Uterus (tissue), 4 donors: ENCODE measurements at places on chromosomes 16 and 17. TPM values are rescaled to one million over a fixed set of nuclear protein-coding genes. Genes with fewer than 3 reads are reported as not detected.

DNA sequence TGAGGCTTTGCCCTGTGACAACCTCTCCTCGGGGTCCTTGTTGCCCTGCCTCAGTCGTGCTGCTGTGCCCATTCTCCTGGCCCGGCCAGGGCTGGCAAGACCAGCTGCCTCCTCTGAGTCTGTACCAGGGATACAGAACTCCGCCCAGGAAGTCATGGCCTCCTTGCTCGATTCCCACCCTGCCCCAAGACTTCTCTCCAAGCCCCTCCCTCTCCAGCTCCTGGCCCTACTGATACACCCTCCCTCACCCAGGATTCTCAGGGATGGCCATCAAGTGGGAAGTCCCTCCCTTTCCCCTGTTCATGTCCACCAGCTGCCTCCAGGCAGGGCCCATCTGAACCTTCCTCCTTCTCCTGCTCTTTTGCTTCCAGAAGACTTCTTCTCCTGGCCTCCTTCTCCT, 11.2 kb upstream of the TMEM208 start:
- no peak overlapping the region for H3K27ac ChIP-seq
- no peaks in the 10 kb centered on the region for H3K4me1 ChIP-seq
- no peaks in the 10 kb centered on the region for H3K36me3 ChIP-seq
- H3K4me3 ChIP-seq = no peak overlapping the region
- DNase-seq = no peak

DNA sequence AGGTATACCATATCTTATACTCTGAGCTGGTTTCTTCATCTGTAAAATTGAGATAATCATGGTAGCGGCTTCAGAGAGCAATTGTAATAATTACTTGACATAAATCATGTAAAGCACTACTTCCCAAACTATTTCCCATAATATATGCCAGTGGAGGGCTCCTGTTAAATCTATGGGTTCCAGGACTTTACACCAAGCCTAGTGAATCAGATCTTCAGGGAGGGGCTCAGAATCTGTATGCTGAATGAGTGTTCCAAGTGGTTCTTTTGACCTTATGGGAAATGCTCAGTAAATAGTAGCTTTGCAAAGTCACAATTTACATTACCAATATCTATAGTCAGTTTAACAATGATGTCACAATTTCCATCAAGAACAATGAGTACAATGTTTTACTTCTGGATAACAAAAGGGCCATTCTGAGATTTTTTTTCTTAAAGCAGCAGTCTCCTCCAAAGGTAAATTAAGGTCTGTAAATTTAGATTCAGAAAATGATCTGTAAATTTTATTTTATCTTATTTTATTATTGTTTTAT, 50.9 kb upstream of the NLK start:
- no peaks in the 10 kb centered on the region for H3K4me1 ChIP-seq
- no peaks in the 10 kb centered on the region for H3K27me3 ChIP-seq
- H3K27ac ChIP-seq = no peak overlapping the region
- DNase-seq = no peak
- no peaks in the 10 kb centered on the region for H3K36me3 ChIP-seq

DNA sequence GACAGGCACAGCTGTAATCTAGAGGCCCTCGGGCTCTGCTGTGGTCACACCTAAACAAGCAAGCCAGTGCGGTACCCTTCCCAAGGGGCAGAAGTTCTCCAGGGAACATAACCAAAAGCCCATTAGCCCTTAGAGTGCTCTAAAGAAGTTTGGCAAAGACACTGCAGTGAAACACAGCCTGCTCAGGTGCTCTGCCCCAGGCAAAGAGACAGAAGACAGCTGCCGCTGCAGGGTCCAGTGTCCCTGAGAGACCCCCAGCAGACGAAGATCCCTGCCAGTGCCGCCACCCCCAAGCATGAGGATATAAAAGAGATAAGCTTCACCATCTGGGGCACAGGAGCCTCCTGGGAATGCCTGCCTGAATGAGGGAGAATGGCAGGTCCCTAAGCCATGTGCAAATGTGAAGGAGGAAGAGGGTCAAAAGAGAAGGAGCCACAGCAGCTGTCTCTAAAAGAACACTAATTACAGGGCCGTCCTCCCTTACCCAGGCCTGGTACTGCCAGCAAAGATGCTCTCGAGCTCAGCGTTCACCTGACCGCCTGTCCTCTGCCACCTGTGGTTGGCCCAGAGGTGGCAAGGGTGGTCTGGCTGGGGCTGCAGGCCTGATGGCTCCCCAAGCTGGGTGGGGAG, 29.7 kb downstream of the CUEDC1 start:
- H3K4me1 ChIP-seq = peaks cover 24% of the 10 kb centered on the region
- no peaks in the 10 kb centered on the region for H3K27me3 ChIP-seq
- DNase-seq = no peak

GRCh38 chr17:80605326-80606066, 60.9 kb downstream of the RPTOR start:
- no peaks in the 10 kb centered on the region for H3K27me3 ChIP-seq
- H3K4me1 ChIP-seq = no peaks in the 10 kb centered on the region
- no peak overlapping the region for H3K27ac ChIP-seq
- H3K36me3 ChIP-seq = no peaks in the 10 kb centered on the region
- no peak for DNase-seq
- no peak overlapping the region for H3K4me3 ChIP-seq

DNA sequence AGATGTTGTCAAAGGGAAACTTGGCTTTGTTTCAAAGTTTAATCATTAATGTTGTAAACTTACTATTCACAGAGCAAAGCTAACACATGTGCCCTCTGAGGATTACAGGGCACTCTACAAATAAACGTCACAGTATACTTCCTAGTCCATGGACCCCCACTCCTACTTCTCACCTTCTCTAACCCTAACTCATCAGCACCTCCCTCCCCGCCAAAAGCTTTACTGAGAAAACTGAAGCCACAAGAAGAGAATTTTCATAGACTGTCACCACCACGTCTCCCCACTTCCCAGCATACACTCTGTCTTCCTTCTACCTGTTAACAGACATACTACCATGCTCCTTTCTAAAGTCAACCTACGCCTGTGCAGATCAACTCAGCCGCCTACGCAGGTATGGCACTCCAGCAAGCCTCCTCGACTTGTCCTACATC, 29.0 kb downstream of the HELZ start:
- H3K4me1 ChIP-seq = no peaks in the 10 kb centered on the region
- no peak overlapping the region for H3K27ac ChIP-seq
- no peaks in the 10 kb centered on the region for H3K36me3 ChIP-seq
- DNase-seq = no peak
- no peak overlapping the region for H3K4me3 ChIP-seq

GRCh38 chr17:37791447-37792399, 46.9 kb upstream of the HNF1B start:
- no peaks in the 10 kb centered on the region for H3K36me3 ChIP-seq
- H3K27me3 ChIP-seq = no peaks in the 10 kb centered on the region
- no peaks in the 10 kb centered on the region for H3K4me1 ChIP-seq
- H3K27ac ChIP-seq = no peak overlapping the region

- H3K4me1 ChIP-seq = peaks cover 11% of the 10 kb centered on the region
- H3K36me3 ChIP-seq = no peaks in the 10 kb centered on the region
- H3K27ac ChIP-seq = peak within 1 kb of the TSS; percentile 72
- H3K4me3 ChIP-seq = peak within 1 kb of the TSS; percentile 41
- H3K27me3 ChIP-seq = no peaks in the 10 kb centered on the region
These were observed at the start of gene MRPL28 for GRCh38 chr16:370443-370842. Gene MRPL28, minus strand, starts transcription at chr16:370538. Its CDS starts 320 bp downstream, at chr16:370218.

DNA sequence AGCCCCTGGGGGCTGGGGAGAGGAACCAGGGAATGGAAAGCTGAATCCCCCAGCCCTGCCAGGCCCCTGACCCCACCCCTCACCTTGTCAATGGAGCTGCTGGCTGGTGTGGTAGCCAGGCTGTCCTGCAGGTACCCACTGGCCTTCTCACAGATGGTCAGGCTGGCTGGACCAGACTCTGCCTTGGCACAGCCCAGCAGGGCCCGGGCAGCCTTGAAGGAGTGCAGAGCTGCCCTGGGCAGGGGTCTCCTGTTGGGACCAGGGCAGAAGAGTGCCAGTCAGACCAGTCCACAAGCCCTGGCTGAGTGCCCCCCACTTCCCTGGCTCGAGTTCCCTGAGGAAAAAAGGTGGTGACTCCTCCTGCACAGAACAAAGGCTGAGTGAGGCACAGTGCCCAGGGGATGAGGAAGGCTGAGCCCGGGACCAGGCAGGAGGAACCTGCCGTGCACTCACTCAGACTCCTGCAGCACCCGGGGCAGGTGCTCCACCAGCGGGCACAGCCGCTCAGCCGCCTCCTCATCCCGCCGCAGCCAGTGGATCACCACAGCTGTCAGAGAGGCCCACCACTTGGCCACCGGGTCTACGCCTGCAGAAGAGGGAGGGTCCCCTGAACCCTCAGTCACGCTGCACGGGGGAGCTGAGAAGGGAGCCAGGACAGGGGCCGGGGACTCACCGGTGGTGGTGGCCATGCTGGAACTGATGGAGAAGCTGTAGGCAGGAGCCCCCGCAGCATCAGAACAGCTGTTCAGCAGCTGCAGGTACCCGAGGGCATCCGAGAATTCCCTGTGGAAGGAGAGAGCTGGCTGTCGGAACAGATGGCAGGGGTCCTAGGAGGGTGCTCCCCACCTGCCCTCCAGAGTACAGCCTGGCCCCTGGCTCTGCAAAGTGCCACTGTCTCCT, 22.4 kb downstream of the SREBF1 start:
- H3K27me3 ChIP-seq = no peaks in the 10 kb centered on the region
- H3K36me3 ChIP-seq = no peaks in the 10 kb centered on the region
- peaks cover 6% of the 10 kb centered on the region for H3K4me1 ChIP-seq

DNA sequence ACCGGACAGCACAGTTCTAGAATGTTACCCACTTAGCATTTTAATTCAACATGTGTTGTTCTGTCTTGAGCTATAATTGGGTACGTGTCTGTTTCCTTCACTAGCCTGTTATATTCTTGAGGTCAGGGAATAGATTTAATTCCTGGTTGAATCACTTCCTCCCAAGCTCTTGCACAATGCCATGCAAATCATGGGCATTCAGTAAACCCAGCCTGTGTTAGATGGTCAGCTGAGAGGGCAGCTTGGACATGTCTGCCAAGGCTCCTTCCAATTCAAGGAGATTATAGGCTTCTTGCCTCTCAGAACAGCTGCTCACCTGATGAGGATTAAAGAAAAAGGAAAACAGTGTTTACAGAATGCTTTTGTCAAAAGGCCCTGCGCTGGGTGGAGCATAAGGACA, 12.6 kb downstream of the C1QTNF1 start:
- H3K4me3 ChIP-seq = no peak overlapping the region
- H3K4me1 ChIP-seq = no peaks in the 10 kb centered on the region
- no peaks in the 10 kb centered on the region for H3K36me3 ChIP-seq

DNA sequence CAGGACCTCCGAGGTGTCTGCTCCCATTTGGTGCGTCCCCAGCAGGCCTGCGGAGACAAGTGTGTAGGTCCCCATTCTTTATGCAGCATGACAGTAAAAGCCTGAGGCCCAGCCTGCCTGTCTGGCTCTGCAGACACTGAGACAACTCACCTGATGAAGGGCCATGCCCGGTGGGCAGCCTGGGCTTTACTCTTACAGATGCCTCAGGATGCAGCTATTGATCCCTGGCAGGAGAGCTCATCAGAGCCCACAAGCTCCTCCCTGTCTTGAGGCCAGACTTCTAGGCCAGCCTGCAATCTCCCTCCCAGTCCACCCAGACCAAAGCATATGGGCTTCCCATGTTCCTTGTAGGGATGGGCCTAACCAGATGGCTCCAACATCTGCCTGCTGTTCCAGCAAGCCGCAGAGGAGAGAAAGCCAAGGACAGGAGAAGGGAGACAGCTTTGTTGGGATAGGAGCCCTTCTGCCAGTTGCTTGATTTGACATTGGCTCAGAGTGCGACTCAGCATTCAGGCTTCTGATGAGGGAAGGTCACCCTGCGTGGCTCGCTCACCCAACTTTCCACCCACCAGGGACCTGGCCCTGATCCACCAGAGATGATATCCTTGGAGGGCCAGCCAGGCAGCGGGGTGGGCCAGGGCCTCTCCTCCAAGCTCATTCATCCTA, 87.5 kb downstream of the SOCS1 start:
- DNase-seq = no peak
- no peaks in the 10 kb centered on the region for H3K36me3 ChIP-seq
- H3K27me3 ChIP-seq = no peaks in the 10 kb centered on the region
- H3K27ac ChIP-seq = no peak overlapping the region
- H3K4me3 ChIP-seq = no peak overlapping the region

DNA sequence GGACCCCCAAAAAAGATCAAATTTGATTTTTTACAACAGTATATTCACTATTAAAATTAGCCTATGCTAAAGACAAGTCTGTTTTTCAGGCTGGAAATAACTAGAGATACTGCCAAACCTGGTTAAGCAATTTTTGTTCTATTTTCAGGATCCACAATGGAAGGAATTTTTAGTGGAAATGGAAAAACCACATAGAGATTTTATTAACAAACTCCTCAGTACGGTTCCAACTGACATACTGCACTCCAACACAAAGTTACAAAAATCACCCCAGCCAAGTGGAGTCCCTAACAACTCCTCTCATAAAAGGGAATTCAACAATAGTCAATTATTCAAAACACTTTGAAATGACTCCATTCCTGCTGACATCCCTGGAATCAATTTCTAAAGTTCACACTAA, 101.6 kb upstream of the TOB1 start:
- H3K27ac ChIP-seq = peak overlapping the region; percentile 63
- H3K4me3 ChIP-seq = no peak overlapping the region
- no peaks in the 10 kb centered on the region for H3K36me3 ChIP-seq
- no peak for DNase-seq
- H3K27me3 ChIP-seq = no peaks in the 10 kb centered on the region
- no peaks in the 10 kb centered on the region for H3K4me1 ChIP-seq

GRCh38 chr17:75548813-75549212, 23.3 kb downstream of the LLGL2 start:
- DNase-seq = no peak
- no peak overlapping the region for H3K27ac ChIP-seq
- no peaks in the 10 kb centered on the region for H3K27me3 ChIP-seq

GRCh38 chr16:89202422-89203215, 2.3 kb upstream of the SLC22A31 start:
- peaks cover 13% of the 10 kb centered on the region for H3K27me3 ChIP-seq
- DNase-seq = no peak
- H3K27ac ChIP-seq = no peak overlapping the region
- H3K4me1 ChIP-seq = peaks cover 16% of the 10 kb centered on the region

GRCh38 chr16:8804313-8804712, 6.7 kb downstream of the PMM2 start:
- H3K36me3 ChIP-seq = no peaks in the 10 kb centered on the region
- peaks cover 4% of the 10 kb centered on the region for H3K4me1 ChIP-seq
- H3K27ac ChIP-seq = no peak overlapping the region
- no peak for DNase-seq
- no peaks in the 10 kb centered on the region for H3K27me3 ChIP-seq
- no peak overlapping the region for H3K4me3 ChIP-seq

- H3K4me1 ChIP-seq = no peaks in the 10 kb centered on the region
- no peak for DNase-seq
- H3K27me3 ChIP-seq = no peaks in the 10 kb centered on the region
These were observed 5.0 kb upstream of the CACNG5 start for GRCh38 chr17:66829883-66830282.

GRCh38 chr16:24568392-24568791, 29.0 kb downstream of the RBBP6 start:
- no peak overlapping the region for H3K27ac ChIP-seq
- no peaks in the 10 kb centered on the region for H3K4me1 ChIP-seq
- no peaks in the 10 kb centered on the region for H3K36me3 ChIP-seq
- no peaks in the 10 kb centered on the region for H3K27me3 ChIP-seq

GRCh38 chr16:48426244-48427141, 41.3 kb upstream of the SIAH1 start:
- H3K4me1 ChIP-seq = no peaks in the 10 kb centered on the region
- no peak for DNase-seq

C1QL1 gene
- not detected for total RNA-seq

IRF8 gene
- total RNA-seq = 3.8 TPM

WNT9B gene
- total RNA-seq = not detected

ODF4 gene
- total RNA-seq = not detected

LITAFD gene
- not detected for total RNA-seq

SLC25A11 gene
- 38.0 TPM for total RNA-seq

SLC5A10 gene
- total RNA-seq = not detected

CDH1 gene
- total RNA-seq = 30.0 TPM

TNFRSF13B gene
- not detected for total RNA-seq
